ENCODE measurements at places on chromosomes 4 and X.

GRCh38 chrX:8607326-8607725 lies 124.6 kb downstream of the ANOS1 start:
- no peak for DNase-seq

- no peak for DNase-seq
These were observed at the start of gene MAGIX for GRCh38 chrX:49162620-49163019. Gene MAGIX (plus strand): TSS chrX:49162758. CDS start chrX:49162890, 132 bp downstream.

GRCh38 chr4:95294321-95294720 lies 254.5 kb downstream of the UNC5C start:
- no peak for DNase-seq

GRCh38 chr4:152325831-152326230 lies 210.1 kb downstream of the FBXW7 start:
- DNase-seq: no peak

DNA sequence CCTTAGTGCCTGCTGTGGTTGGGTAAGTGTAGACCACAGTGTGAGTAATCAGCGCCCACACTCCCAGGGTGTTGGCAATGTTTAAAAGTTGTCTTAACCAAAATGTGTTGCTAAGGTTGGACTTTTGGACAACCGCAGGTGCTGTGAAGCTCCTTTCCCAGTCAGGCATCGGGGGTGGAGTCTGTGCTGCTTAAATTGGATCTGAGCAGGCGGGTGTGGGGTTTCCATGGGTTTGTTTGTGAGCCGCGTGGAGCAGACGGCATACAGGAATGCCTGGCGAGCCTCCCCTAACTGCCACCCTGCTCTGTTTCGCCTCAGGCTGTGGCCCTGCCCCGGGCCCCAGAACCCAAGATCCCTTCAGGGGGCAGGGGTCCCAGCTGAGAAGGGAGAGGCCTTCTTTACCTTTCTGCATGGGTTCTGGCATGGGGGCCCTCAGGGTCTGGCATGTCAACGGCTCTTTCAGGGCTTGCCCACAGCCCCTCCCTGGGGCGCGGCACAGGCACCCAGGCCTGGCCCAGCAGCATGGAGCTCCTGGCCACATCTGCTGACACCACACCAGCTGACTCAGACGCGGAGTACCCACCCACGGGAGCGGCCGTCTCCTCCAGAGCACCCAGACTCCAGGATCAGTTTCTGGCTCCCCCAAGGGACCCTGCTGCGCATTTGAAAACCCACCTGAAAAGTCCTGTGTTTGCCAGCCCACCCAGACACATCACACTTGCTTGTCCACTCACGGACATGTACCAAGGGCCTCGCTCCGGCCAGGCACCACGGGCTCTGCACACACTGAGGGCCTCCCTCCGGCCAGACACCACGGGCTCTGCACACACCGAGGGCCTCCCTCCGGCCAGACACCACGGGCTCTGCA lies 5.1 kb upstream of the SPON2 start:
- no peak for DNase-seq

- DNase-seq: no peak
These were observed 189.9 kb downstream of the BMPR1B start for GRCh38 chr4:94947681-94948108.

- DNase-seq: no peak
These were observed 10.3 kb downstream of the CYP4V2 start for GRCh38 chr4:186201535-186202230.

GRCh38 chrX:2516623-2517022 lies 15.8 kb upstream of the DHRSX start:
- DNase-seq: no peak

GRCh38 chrX:25925946-25926345 lies 212.2 kb upstream of the MAGEB18 start:
- no peak for DNase-seq

- no peak for DNase-seq
These were observed 642.6 kb upstream of the HS3ST1 start for GRCh38 chr4:12071316-12071715.

DNA sequence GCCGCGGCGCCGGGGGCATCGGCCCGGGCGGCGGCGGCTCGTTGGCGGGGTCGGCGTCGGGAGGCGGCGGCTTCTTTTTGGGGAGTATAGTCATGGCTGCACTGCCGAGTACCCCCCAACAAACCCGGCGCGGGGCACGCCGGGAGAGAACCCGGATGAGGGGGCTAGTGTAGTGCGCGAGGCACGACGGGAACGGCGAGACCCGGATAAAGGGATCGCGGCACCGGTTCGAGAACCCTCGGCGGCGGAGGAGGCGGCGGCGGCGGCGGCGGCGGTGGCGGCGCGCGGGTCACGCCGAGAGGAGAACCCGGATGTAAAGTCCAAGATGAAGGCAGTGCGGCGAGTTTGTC lies at the start of gene OTUD5:
OTUD5 (minus strand) TSS at position 131 of the 350 bp plus-strand sequence; CDS start at position 94, 37 bp downstream.
- no peak for DNase-seq

All from cerebellar nuclear complex (tissue), 1 donor.